ENCODE measurements at places on chromosomes 12 and 14.

- DNase-seq, result no peak
Measured at GRCh38 chr12:46671102-46671501, 154.7 kb downstream of the SLC38A4 start.

DNA sequence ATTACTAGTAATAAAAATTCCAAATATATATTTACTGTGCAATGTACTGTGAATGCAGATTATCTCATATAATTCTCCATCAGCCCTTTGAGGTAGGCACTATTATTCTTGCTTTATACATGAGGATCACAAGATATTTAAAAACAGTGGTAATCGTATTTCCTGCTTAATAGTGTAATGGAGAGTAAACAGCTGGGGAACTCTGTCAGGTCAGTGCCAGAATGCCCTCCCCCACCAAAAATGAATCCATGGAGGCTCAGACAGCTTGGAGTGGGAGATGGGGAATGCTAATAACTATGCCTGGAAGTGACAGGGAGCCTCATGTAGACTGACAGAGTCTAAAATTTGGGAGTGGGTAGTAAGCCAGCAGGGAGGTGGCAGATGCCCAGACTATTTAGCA is 153.6 kb downstream of the PAH start:
- no peak for DNase-seq

DNA sequence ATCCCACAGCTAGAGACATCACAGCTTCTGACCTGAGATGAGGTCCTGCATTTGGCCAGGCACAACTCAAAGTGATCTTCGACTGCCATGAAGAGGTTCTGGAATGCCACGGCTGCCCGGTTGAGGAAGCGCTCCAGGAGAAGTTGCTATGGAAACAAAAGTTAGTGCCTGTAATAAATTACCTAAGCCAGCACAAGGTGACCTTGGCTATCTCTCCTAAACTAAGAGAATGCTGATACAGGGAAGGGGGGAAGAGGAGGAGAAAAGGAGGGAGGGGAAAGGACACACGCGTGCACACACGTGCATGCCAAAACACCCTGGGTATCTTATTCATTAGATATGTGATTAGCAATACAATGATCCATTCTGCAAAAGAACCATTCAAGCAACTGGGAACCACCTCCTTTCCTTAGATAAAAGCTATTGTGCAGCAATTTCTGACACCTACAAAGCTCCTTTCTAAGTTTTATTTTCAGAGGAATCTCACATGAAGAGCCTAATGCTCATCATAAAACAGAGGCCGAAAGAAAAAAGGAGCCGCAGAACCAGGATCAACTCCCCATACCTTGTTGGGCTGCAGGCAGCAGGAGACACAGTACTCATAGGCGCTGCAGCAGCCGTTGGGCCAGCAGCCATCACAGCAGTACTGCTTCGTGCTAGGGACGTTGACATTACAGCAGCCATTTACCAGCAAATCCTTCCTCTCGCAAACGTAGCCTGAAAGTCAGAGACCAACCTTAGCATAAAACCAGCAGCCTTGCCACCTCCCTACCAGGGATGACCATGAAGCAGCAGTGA is 17.9 kb downstream of the SPRING1 start:
- no peak for DNase-seq

- no peak for DNase-seq
Measured at GRCh38 chr12:21813125-21813524, 38.6 kb upstream of the KCNJ8 start.

DNA sequence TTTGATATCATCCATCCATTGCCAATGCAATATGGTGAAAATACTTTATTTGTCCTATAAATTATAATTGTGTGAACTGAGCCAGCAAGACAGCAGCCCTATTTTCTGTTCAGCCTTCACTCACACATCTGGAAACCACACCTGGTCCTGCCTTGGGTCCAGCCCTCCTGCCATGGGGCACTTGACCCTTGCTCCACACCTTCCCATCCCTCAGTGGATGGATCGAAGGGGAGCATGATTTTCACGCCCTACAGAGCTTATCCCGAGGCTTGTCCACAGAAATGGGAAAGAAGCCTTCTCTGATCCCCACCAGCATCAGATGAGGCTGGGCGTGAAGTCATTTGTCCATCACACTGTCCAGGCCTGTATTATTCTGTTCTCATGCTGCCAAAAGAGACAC is 10.1 kb downstream of the TMEM132D start:
- DNase-seq, result peak; percentile 2

DNA sequence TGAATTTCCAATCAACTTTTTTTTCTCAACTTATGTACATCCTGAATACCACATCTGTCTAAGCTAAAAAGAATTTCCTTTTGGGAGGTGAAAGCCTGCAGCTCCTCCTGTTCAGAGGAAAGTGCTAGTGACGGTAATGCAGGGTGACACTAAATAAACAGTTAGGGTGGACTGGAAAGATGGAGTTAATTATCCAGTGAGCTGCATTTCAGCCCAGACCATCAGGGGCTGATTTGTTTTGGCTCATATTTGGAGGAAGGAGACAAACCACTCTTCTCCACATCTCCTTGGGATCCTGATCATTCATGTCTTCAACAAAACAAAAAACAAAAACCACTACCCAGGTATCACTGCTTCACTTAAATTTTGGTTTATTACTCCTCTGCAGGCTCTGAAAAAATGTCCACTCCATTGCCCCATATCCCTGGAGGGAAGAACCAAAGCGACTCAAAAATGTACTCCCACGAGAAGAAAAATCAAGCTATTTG is 5.1 kb upstream of the SIX1 start:
- DNase-seq, result no peak

DNA sequence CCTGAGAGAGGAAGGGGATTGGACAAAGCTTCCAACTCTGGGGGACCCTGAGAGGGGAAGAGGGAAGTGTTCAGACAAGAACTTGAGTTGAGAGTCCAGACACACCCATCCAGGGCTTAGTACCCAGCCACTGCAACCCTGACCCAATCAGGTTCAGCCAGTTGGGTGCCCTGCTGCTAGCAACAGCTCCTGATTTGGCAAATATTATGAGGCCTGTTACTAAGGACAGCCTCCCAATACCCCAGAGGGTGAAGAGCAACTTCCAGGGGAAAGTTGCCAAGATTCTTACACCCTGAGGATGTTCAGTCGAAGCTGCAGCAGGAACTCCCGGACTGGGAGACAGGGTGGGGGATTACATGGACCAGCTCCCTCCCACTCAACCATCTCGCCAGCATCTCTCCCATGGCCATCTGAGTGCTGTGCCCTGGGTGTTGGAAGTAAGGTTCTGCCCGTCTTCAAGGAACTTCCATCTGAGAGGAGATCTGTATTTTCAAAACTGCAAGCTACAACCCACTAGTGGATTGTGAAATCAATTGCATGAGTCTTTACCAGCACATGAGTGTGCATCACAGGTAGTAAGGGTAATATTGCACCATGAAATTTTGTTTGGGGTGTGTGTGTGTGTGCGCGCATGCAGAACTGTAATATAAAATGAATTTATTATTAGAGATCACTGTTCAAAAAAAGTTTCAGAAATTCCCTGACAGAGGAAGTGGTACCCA is 11.5 kb upstream of the KRT78 start:
- DNase-seq, result no peak

GRCh38 chr12:81350309-81350708 is 272.4 kb downstream of the ACSS3 start:
- DNase-seq, result no peak

DNA sequence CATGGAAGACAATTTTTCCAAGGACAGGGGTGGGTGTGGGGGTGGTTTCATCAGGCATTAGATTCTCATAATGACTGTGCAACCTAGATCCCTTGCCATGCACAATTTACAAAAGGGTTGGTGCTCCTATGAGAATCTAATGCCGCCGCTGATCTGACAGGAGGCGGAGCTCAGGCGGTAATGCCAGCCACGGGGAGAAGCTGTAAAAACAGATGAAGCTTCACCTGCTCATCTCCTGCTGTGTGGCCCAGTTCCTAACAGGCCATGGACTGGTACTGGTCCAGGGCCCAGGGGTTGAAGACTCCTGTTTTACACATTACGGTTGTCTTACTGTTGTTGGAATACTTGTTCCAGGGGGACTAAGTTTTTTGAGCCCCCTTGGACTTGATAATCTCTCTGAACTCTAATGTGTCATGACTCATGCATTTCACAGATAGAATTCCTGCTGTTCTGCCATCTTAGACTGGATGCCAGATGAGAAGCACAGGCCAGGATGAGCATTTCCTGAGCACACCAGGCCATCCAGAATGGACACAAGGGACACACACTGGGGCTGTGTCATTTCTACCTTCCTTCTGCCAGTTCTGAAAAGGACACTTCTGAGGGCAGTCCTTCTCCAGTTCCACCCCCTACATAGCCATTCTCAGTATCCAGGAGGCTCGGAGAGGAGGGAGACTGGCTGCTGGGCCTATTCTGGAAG is 5.8 kb downstream of the PLEKHD1 start:
- no peak for DNase-seq

DNA sequence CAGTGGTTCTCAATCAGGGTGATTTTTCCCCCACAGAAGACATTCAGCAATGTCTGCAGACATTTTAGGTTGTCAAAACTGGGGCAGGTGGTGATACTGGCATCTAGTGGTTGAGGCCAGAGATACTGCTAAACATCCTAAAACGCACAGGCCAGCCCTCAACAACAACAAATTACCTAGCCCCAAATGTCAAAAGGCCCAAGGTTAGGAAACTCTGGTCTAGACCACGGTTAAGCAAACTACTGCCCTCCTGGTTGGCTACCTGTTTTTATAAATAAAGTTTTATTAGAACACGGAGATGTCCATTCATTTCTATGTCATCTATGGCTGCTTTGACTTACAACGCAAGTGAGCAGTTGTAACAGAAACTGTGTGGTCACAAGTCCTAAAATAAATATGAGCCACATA is 186.7 kb downstream of the EFCAB11 start:
- no peak for DNase-seq

DNA sequence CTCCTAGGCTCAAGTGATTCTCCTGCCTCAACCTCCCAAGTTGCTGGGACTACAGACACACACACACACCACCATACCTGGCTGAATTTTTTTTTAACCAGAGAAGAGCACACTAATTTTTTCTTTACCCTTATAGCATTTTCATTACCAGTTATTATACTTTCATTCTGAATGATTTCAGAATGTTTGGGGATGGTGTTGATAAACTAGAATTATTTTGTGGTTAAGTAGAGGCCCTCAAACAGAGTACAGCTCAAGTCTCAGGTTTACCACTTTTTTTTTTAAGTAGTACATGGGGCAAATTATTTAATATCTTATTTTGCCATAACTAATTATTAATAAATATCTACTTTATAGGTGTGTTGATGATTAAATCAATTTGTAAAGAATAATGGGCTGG is 86.6 kb downstream of the FUT8 start:
- no peak for DNase-seq

DNA sequence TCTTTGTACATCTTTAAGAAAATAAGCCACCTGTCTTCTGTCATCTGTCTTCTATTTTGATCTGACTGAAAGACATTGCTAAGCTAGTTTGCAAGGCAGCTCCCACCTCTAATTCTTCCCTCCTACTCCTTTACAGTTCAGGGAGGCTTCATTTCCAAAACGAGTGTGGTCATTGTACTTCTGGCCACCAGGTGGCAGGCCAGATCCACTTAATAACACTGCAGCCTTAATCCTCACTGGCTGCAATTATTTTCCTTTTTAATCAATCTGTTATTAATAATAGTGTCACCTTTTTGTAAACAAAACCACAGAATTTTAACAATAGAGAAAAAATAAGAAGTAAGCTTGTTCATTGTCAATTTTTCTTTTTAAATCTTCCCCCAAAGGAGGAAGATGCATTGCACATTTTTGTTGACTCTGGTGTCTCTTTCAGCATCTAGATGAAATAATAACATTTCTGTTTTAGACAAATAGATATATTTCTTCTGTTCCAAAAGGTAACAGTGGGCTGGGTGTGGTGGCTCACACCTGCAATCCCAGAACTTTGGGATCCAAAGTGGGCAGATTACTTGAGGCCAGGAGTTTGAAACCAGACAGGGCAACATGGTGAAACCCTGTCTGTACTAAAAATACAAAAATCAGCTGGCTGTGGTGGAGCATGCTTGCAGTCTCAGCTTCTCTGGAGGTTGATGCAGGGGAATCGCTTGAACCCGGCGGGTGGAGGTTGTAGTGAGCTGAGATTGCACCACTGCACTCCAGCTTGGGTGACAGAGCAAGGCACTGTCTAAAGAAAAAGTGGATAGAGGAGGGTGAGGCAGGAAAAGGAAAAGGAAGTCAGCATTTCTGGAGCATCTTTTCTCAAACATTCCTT is 23.3 kb downstream of the GABARAPL1 start:
- DNase-seq, result no peak

DNA sequence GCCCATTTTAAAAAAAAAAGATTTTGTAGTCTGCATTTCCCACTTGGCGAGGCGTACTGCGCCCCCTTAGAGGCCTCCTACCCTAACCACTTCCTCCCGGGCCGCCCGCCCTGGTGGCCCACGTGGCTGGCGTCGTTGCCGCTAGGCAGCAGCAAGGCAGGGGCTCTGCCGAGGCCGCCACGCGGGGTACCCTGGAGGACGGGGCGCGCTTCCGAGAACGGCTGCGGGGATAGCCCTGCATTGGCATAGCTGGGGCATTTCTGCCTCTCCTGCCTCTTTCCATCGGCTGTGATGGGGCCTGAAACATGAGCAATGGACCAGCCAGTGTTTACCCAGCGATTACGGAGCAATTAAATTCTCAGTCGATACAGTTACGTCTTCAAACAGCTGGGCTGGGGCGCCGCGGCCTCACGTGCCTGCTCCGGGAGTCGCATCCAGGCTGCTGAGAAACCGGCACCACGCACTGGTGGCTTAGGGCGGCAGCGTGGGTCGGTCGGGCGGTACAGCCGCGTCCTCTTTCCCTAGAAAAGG is 38.0 kb downstream of the IQSEC3 start:
- DNase-seq, result peak; percentile 56

- DNase-seq, result no peak
Measured at GRCh38 chr12:81815611-81816010, 56.5 kb upstream of the PPFIA2 start.

GRCh38 chr12:99619389-99620158 is 28.0 kb upstream of the GARIN6 start:
- peak; percentile 56 for DNase-seq

DNA sequence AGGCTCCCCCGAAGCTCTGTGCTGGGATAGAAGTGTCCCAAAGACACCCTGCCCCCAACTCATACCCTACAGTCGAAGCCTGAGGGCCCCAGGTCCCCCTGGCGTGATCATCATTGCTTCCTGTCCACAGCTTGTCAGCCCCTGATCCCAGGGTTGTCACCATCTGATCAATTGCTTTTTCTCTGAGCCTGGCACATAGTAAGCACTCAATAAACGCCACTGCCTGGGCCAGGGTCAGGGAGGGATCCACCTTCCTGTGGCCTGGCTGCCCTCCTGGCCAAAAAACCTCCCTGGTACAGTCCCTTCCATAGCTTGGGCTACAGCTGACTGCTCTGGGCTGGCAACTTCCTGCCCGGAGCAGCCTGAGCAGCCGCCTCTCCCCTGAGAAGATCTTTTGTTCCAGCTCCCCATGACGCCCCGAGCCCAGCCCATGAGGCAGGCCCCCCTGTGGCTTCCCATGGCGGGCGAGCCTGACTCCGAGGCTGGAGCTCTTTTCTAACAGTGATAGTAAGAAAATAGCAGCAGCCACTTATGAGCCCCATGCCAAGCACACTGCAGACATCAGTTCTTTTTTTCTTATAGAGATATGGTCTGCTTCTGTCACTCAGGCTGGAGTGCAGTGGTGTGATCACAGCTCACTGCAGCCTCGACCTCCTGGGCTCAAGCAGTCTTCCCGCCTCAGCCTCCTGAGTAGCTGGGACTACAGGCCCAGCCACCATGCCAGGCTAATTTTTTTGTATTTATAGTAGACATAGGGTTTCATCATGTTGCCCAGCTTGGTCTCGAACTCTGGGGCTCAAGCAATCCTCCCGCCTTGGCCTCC is 6.5 kb downstream of the SH2B3 start:
- DNase-seq, result no peak
